Smooth muscle cell of the pulmonary artery (primary cell): ENCODE measurements at places on chromosomes 11 and 22. TPM values are rescaled to one million over a fixed set of nuclear protein-coding genes. Genes with fewer than 3 reads are reported as not detected.

DSCAML1 gene
- total RNA-seq, result not detected in 2 replicates

IGF2 gene
- 0.07 and 0.10 TPM in 2 replicates for total RNA-seq

TMEM191C gene
- 0.36 and 1.1 TPM in 2 replicates for total RNA-seq

PHETA2 gene
- total RNA-seq, result 27.2 and 30.9 TPM in 2 replicates

KRTAP5-11 gene
- total RNA-seq, result not detected in 2 replicates

ADM gene
- 136 and 440 TPM in 2 replicates for total RNA-seq
